ENCODE measurements at places on chromosomes 4 and X.

DNA sequence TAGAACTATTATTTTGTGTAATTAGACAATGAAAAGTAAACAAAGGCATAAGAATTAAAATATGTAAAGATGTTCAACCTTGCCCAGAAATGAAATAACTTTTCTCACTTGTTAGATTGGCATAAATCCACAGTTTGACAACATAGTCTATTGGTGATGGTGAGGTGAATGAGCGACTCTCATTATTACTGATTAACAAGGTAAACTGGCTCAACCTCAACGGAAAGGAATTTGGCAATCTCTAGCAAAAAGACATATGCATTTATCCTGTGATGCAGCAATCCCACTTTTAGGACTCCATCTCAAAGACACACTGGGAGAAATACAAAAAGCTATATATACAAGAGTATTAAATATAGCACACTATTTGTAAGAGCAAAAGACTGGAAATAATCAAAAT, 22.3 kb downstream of the UBA6 start:
- DNase-seq, result no peak

- no peak for DNase-seq
Observed at GRCh38 chr4:36163198-36163597, 81.1 kb downstream of the ARAP2 start.

DNA sequence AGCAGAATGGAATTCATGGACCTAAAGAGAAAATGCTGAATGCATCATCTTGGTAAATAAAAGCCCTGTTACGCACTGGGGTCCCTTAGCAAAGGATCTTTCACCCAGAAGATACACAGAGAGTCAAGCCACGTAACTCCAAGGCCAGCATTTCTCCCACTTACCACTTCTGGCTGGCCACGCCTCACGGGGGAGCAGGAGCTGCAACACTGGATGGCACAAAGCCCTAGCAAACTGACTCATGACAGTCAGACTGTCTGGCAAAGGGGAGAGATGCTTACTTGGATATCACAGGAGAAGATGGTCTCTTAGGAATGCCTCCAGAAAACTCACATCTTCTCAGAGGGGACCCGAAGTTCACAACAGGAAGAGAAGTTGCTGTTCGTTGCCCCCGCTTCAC, 51.4 kb upstream of the BCLAF3 start:
- no peak for DNase-seq

GRCh38 chr4:132238697-132239096, 910.4 kb upstream of the PCDH10 start:
- DNase-seq, result no peak

GRCh38 chr4:85498068-85498733, 23.3 kb downstream of the ARHGAP24 start:
- no peak for DNase-seq

DNA sequence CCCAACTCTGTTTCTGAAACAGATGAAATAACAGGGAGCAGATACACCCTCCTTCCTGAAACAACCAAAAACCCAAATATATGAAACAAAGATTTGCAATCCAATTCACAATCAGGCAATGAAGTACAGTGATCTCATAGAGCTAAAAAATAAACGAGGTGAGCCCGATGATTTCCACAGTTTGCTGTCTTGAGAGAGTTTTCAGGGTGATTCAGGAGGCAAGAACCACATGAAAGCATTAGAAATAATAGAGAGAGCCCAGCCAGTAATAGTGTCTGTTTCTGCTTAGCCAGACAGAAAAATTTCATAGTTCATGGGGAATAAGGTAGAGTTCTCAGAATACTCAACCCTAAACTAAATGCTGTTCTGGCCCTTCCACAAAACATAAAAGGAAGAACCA, 296.2 kb downstream of the PDHA2 start:
- no peak for DNase-seq

DNA sequence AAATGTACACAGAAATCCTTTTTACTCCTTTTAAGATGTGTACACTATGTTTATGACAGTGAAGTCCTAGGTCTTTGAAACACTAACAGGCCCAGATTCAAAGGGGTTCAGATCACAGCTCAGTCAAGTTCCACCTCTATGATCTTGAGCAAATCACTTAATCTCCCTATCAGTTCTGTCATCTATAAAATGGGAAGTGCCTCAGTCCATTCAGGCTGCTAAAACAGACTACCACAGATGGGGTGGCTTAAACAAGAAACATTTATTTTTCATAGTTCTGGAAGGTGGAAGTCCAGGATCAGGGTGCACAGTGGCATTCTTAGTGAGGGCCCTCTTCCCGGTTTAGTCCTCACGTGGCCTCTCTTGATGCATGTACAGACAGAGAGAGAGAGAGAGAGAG, 117.1 kb downstream of the CORIN start:
- DNase-seq, result no peak

DNA sequence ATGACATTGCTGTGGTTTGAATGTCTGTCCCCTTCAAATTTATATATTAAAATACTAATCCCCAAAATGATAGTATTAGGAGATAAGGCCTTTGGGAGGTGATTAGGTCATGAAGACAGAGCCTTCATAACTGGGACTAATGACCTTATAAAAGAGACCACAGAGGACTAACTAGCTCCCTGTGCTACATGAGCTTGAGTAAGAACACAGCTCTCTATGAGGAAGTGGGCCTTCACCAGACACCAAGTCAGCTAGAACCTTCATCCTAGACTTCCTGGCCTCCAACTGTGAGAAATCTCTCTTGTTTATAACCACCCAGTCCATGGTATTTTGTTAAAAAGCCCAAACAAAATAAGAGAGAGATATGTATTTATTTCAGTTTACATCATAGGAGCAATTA, 242.2 kb upstream of the CTSO start:
- no peak for DNase-seq

DNA sequence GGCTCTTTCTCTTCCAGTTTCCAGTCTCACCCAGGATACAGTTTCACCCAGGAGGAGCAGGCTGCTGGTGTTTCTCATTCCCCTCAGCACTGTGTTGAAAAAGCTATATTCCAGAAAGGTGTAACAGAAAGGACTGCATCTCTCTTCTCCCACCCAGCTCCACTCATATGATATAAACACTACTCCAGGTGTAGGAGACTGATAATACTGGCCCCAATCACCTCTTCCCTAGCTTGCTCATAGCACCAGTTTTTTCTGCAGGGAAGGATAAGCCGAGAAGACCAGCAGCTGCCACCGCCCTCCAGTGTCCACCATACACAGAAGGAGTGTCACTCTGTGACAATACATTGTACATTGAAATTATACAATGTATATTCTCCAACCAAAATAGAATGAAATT, 105.5 kb upstream of the STK26 start:
- DNase-seq, result no peak

DNA sequence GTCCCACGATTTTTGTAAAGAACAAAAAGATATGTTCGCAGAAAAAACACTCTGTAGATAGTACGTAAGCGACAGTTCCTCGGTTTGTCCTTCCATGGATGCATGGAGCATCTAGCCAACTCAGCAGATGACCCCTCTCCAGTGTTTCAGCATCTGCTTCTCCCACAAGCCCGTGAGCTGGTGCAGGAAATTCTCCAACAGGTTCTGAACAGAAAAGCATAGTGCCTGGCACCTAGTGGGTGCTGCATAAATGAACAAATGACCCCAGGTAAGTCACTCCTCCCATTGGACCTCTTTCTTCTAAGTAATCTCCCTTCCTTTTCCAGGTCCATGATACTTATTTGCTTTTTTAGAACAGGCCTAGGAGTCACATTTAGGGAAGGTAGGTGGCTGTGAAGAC, 966 bp upstream of the KIAA0232 start:
- DNase-seq, result no peak

GRCh38 chr4:80343887-80344286, 8.4 kb downstream of the CFAP299 start:
- no peak for DNase-seq

GRCh38 chr4:56744030-56744429, 62.9 kb upstream of the HOPX start:
- no peak for DNase-seq

- DNase-seq, result no peak
Observed at GRCh38 chr4:99642725-99643489, 14.7 kb downstream of the C4orf54 start.

DNA sequence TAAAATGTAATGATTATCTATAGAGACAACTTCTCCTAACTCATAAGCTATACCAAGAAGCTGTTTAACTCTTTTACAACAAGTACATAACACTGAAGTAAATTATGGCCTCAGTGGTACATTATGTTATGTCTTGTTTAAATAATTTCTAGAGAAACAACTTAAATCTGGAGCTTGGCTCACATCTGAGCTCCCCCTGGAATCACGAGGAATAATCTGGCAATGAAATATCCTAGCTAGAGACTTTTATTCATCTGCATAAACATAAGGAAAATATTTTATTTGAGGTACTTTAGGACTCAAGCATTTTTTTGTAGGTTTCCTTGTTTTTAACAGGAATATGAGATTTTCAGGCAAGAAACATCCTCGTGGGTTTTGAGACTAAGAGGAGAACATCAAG, 354.7 kb upstream of the SLC7A11 start:
- DNase-seq, result no peak

- no peak for DNase-seq
Observed at GRCh38 chrX:52015794-52016193, 53.2 kb downstream of the MAGED4B start.

DNA sequence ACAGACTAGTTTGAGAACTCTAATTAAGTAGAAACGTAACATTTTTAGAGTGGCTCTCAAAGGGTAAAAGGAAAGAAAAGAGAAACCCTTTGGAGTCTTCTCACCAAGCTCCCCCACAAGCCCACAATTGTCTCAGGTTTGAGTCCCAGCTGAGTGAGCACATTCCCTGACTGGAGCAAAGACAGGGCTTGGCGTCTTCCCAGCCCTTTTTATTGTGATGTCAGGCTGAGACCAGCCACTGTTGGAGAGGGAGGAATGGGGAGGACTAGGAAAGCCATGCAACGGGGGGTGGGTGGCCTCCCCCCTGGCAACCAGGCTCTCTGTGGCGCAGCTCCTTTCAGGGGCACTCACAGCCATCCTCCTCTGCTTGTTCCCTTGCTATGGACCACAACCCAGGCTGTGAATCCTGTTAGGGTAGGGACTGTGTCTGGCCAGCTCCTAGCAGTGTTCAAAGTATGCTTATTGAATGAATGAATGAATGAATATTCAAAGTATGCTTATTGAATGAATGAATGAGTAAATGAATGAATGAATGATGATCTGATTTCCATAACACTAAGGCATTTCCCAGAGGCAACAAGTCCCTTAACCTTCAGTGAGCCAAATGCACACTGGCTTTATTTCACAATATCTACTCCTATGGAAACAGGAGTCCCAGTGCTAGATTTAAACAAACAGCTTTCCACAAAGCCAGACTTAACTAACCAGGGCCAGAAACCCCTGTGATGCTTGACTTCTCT, 413.3 kb downstream of the MID1IP1 start:
- DNase-seq, result no peak

DNA sequence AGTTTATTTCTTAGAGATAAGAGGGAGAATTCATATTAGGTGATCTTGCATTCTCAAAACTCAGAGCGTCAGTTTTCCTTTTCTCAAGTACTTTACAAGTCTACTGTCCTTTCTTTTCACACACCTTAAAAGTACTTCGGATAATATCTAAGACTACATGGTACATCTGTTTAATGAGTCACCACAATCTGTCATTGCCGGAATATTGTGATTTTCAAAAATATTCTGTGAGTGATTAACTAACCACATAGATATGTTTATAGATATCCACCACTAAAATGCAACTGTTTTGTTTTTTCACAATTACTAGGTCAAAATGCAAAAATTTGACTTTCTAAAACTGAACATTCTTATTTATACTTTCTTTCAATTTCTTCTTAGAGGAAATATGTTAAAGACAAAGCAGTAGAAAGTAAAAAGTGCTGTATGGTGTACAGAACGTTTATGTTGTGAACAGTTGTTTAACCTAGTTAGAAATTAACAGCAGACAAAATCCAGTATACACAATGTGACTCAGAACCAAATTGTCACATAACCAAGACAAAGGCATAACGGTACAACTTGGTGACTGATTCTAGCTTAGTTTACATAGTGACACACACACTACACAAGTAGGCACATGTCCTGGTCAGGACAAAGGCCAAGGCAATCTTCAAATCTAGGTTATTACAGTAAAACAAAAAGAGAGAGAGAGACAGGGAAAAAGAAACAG, 482.9 kb downstream of the NAF1 start:
- no peak for DNase-seq

DNA sequence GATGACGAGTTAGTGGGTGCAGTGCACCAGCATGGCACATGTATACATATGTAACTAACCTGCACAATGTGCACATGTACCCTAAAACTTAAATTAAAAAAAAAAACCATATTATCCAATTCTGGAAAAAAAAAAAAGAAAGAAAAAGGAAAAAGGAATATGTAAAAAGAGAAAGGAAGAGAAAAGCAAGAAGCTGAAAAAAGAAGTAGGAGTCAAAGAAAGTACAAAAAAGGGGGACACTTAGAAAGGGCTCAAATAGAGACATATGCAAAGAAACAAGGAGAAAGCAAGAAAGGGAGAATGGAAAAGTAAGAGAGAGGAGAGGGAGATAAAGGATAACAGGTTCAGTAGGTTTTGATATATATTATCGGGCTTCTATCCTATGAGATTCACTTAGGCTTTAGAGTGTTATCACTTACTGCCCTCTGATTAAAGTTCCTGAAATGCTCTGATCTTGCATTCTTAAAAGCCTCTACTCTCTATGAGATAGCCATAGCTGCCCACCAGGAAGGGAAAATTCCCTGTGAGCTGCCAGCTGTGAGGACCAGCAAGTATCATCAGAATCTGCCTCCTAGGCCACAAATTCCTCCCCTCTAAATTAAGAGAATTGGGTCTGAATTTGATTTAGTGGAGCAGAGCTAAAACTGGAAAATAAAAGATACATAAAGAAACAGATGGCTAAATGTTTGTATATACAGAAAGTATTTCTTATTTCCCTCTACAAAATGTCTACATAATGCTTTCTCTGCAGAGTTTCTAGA, 95.2 kb downstream of the AMMECR1 start:
- DNase-seq, result no peak

GRCh38 chr4:55500072-55500471, 46.6 kb downstream of the CLOCK start:
- DNase-seq, result no peak

DNA sequence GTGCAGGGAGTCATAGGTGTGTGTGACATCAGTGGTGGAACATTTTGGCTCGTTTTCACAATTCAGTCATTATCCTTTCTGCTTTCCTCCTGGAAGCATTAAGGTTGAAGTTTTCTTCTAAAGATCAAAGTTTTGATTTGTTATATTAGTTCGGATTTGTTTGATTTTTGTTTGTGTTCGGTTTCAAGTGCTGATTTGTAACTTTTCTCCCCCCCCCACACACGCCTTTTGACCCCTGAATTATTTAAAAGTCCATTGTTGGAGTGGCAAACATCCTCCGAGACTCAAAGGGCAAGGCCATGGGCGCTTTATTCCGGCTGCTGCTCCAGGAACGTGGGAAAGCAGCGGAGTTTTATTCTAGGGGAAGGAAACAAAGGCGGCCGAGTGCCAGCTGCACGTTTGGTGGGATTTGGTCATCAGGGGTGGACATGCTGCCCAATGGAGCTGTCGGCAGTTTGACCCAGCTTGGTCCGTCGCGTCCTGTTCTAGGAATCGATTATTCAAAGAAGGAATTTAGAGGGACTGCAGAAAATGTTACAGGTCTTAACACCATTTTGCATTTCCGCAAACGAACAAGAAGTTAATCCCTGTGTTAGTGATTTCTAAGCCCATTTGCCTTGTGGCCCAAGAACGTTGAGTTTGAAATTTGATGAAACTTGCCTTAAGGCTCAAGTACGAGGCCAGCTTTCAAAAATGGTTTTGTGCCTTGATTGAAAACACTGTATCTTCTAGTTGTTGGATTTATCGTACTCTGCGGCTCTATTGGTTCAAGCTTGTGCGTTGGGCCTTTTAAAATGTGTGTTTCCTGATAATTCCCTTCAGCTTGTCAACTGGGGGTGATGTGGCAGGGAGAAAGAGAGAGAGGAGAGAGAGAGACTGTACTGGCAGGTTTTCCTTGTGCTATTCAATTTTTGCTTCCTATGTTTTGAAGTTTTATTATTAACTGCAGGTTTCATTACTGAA, 565 bp upstream of the ZNF41 start:
- no peak for DNase-seq
